ENCODE measurements at places on chromosomes 4 and X.

DNA sequence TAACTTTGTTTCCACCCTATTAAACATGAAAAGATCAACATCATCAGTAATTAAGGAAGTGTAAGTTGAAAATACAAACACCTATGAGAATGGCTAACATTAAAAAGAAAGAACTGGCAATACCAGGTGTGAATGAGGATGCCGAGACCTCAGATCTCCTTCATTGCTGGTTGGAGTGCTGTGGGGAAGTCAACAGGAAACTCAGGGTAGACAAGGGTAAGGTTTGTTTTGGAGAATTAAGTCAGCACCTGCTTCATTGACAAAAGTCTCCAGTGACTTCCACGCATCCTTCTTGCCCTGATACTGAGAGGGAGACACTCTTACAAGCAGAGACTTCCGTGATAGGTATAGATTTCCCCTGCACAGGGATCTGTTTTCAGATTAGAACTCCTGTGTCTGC lies 106.1 kb downstream of the IRF2 start:
- no peak for DNase-seq

DNA sequence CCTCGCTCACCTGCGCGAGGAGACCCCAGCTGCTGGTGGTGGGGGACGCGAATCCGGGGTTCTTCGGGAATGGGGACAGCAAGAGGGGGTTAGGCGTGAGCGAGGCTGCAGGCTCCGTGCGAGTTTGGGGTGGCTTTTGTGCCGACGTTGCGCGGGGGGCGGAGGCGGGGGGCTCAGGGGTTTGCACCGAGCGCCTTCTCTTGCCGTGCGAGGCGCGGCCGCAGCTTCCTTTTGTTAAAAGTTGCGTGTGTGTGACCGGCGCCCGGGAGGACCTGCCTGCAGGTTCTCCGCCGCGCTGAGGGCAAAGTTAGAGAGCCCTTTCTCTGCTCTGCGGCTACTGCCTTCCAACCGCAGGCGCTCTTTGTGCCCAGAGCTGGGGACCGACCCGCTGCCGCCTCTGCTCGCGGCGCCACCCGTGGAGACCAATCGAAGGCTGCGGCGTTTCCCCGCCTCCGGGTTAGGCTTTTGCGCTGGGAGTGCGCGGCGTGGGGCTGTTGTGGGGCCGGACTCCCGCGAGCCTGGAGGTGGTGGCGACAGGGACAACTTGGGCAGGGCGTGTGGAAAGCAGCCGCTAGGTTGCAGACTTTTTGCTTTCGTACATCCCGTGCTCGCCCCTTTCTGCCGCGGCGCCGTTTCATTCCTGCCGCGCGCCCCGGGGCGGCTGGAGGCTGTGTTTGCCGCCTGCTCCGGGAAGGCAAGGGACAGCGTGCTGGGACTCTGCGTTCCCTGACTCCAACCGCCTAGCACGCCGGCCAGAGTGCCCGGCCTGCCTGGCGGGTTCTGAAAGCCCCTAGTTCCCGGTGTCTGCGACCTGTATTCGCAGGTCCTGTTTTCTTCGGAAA lies 716 bp downstream of the KIT start:
- DNase-seq: peak; percentile 47

- no peak for DNase-seq
Observed at GRCh38 chrX:153812220-153812619, 17.8 kb downstream of the SSR4 start.

- DNase-seq: no peak
Observed at GRCh38 chr4:14386196-14386595, 616.1 kb upstream of the CPEB2 start.

DNA sequence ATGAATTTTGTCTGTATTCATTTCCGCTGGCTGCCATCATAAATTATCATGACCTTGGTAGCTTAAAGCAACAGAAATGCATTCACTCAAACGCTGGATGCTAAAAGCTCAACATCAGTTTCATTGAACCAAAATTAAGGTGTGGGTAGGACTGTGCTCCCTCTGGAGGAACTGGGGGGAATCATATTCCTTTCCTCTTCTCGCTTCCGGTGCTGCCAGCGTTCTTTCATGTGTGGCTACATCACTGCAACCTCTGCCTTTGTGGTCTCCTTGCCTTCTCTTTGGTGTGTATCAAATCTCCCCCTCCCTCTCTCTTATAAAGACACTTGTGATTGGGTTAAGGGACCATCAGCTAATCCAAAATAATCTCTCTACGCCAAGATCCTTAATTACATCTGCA lies 39.5 kb downstream of the NEIL3 start:
- DNase-seq: no peak

DNA sequence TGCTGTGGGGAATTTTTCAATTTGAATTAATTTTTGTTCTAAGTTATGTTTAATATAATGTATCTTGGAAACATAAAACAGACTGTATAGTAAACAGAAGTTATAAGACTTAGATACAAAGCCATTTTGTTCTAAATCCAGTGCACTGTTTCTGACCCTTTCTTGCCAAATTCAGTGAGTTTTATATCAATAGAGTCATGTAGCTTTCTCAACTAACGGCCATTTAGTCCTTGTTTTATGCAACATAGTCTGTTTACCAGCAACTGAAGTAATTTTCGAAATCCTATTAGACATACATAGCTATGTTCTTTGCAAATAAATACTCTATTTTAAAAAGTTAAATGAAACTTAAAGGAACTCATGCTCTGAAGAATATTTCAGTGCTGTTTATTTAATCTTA lies 242.8 kb downstream of the ADGRL3 start:
- no peak for DNase-seq

- DNase-seq: no peak
Observed at GRCh38 chrX:23841847-23842522, 59.0 kb downstream of the SAT1 start.

- no peak for DNase-seq
Observed at GRCh38 chr4:91280551-91281290, 1023.0 kb upstream of the GRID2 start.

DNA sequence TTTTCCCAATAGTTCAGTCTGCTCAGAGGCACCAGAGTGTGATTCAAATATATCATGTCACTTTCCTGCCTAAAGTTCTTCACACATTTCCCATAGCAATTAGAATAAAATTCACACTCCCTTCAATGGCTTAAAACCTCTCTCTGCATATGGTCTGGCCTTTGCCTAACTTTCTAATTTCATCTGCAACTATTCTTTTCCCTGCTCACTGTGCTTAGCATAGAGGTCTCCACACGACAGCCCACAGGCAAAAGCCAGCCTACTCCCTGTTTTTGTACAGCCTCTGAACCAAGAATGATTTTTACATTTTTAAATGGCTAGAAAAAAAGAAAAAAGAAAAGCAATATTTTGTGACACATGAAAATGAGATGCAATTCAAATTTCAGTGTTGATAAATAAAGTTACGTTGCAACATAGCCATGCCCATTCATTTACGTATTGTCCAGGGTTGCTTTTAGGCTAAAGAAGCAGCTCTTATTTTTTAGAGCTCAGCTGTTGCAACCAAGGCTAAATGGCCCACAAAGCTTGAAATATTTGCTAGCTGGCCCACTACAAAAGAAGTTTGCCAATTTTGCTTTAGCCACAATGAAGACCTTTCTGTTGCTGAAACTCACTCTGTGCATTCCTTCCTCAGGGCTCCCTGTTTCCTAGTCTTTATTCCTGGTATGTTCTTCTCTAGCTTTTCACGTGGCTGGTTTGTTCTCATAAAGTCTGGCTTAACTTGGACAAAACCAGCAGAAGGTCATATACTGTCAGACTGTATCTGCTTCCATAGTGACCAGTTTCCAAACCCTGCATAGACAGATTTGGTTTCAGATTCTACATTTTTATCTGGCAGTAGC lies 26.6 kb upstream of the IRF2 start:
- no peak for DNase-seq

GRCh38 chrX:43096830-43097229 lies 318.9 kb upstream of the PPP1R2C start:
- no peak for DNase-seq

DNA sequence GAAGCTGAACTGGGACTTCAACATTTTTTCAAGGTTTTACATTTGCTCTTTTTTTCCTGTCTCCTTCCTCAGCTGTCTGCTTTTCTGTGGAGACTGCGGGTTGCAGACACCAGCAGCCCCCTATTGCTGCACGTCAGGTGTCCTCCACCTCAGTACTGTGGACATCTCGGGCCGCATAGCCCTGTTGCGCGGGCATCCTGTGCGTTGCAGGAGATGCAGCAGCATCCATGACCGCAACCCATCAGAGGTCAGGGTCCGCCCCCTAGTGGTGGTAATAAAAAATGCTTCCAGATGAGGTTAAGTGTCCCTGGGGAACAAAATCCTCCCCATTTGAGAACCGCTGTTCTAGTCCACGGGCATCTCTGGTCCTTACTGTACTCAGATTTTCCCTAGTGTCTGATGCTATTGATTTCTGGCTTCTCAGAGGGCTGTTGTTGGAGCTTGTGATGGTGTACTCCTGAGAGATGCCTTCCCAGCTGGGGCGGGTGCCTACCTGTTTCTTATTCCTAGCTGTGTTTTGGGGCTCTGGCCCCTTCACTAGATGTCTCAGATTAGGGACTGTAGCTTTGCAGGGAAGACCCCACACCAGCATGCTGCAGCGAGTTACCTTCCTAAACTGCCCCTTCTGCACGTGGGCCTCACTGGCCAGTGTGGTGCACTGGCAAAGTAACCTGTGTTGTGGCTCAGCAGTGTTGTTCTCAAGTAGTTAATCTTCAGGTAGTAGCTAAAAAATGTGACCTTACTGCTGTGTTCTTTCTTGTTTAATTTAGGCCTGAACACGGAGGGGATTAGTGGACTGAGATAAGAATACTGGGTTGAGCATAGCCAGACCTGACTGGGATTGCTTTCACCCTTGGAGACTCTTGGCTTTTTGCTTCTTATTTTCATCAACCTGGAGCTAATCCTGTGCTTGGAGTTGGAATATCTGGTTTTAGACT lies 28.2 kb downstream of the NSD2 start:
- peak; percentile 83 for DNase-seq

- no peak for DNase-seq
Observed at GRCh38 chr4:6298852-6299251, 29.2 kb downstream of the WFS1 start.

- DNase-seq: no peak
Observed at GRCh38 chrX:84830836-84831235, 172.8 kb upstream of the APOOL start.
